ENCODE measurements at places on chromosomes 2 and 18.

- DNase-seq: peak; percentile 31
These were observed 45.1 kb downstream of the FARSB start for GRCh38 chr2:222610746-222611145.

GRCh38 chr18:35729991-35730668 is 148.6 kb downstream of the GALNT1 start:
- DNase-seq: no peak

- peak; percentile 12 for DNase-seq
These were observed 7.2 kb downstream of the RAB11FIP5 start for GRCh38 chr2:73105511-73105971.

GRCh38 chr18:37254236-37254754 is 311.3 kb downstream of the CELF4 start:
- DNase-seq: no peak

DNA sequence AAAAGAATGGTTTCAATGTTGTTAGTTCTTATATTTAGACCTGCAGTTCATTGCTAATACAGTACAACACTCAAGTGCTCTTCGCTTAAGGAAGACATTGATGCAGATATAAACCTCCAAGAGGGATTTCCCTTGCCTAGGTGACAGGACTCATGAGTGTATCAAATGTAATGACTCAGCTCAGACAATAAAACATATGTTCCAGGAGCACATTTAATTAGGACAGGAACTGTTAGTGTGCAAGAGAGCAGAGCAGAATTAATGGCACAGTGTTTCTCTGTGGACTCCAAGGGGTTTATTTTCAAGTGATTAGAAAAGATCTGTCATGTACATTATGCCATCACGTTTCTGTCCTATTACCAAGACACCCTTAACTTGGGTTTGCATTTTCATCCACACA is 375.0 kb downstream of the LRRTM4 start:
- DNase-seq: no peak

- peak; percentile 51 for DNase-seq
These were observed 77.0 kb upstream of the CNGA3 start for GRCh38 chr2:98269274-98269673.

DNA sequence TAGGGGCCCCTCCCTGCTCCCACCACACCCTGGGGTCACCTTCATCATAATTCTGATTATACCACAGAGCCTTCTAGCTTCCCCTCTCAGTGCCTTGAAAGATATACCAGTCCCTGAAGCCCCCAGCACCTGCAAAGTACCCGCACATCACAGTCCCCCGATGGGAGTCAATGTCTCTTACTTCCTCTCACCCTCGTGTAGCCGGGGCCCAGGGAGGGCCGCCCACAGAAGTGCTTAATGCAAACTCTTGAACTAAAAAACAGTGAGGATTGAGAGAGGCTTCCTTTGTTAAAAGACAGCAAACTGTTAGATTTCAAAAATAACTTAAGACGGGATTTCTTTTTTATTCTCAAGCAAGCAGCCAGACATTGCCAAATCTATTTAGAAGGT is 76.5 kb downstream of the SFXN5 start:
- no peak for DNase-seq

DNA sequence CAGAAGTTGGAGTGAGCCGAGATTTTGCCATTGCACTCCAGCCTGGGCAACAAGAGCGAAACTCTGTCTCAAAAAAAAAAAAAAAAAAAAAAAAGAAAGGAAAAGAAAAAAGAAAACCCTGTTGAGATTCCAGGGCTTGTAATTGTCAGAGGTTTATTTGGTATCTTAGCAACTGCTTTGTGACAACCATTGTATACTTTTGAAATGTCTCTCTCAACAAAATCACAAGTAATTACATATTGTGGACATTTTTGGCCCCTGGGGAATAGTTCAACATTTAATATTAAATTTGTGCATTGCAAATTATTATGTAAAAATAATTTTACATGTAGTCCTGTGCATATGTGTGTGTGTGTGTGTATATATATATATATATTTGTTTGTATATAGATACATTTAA is 270.8 kb downstream of the GALNT13 start:
- DNase-seq: no peak

DNA sequence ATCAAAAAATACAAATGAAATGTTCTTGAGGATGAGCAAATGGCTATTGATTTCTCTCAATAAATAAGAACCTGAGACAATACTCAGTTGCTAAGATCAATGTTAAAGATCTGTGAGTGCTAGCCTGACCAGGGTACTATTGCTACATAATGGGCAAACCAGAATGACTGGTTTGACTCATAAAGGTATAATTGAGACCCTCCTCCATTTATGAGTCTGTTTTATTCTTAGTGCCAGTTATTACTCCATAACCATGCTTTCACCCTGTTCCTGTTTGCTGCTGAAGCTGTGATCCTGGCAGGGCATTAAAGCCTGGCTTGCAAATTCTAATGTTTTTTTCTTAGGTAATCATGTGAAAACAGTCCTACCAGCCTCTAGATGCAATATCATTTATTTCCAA is 56.6 kb upstream of the PPM1B start:
- DNase-seq: no peak

- no peak for DNase-seq
These were observed 264.4 kb downstream of the NEDD4L start for GRCh38 chr18:58308463-58308862.

DNA sequence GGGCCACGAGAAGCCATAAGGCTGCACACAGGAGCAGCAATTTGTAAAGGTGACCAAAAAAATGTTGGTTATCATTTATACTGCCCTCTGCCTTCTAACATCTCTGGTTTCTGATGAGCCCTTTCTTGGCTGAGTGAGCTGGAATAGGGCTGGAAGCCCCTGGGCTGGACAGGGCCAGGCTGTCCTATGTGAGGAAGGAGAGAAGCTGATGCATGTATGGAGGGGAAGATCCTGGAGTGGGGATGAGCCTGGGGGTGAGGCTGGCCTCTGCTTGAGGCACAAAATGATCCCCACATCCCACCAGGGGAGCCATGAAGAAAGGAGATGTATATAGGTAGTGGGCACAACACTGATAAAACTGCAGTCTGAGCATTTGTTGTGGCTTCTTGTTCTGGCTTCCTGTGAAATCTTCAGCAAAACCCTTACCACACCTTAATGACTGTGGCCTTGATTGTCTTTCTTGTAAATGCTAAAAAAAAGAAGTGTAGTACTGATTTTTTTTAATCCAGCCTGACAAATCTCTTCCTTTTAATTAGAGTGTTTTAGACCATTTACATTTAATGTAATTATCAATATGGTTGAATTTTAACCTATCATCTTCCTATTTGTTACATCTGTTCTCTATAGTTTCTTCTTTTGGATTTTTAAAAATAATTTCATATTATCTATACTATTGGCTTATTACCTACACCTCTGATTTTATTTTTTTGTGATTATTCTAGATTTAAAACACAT is 5.6 kb downstream of the SNED1 start:
- DNase-seq: no peak

DNA sequence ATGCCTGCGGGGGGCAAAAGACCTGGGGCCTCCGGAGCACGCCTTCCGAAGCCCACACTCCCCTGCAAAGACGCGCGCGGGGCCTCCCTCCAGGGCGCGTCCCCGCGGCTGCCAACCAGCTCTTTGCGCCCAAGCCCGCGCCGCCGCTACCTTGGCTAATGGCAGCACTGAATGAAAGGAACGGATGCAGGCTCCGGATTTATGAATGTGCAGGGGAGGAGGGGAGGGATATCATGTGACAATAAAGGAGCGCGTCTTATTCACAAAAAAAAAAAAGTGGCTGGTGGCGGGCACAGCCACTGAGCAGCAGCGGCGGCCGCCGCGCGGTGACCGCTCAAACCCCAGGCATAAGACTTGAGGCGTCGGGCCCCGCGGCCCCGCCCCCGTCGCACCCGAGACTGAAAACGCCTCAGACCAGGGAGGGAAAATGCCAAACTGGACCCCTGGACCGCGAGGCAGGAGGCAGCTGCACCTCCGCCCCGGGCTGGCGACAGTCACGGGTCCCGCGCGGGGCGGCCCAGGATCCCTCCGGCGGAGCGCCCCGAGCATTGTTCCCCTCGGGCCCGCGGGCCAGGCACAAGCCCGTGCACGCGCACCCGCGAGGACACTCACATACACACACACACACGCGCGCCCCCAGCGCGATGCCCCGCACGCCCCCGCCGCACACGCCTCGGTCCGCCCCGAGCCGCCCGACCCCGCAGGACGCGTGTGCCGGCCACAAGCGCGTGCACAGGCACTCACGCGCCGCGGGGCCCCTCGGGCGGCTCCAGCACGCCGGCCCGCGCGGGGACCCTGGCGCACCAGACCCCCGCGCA is 1.6 kb downstream of the SPRED2 start:
- DNase-seq: peak; percentile 43

- peak; percentile 82 for DNase-seq
These were observed 13.2 kb downstream of the NRP2 start for GRCh38 chr2:205695460-205695991.

DNA sequence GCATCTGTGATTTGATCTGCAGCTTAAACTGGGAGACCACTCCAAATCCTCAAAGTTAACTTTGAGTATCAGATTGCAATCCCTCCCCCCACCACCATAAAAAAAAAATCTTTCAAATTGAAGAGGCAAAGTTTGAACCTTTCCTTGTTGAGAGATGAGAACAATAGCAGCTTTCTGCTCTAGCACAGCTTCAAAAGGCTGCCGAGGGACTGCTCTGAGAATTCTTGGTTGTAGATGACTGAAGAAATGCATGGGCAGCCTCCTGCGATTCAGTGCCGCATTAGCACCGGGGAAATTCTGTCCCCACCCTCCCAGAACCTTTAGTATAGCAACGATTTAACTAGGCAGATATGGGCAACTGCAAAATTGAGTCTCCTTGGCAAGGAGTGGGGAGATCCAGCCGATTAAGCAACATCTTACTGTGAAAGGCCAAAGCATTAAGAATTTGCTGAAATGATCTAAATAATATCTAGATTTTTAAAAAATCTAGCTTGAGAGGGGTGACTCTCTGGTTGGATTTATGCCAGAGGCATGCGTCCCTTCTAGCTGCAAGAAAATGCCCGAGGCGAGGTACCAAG is 3.9 kb upstream of the SP5 start:
- DNase-seq: no peak

DNA sequence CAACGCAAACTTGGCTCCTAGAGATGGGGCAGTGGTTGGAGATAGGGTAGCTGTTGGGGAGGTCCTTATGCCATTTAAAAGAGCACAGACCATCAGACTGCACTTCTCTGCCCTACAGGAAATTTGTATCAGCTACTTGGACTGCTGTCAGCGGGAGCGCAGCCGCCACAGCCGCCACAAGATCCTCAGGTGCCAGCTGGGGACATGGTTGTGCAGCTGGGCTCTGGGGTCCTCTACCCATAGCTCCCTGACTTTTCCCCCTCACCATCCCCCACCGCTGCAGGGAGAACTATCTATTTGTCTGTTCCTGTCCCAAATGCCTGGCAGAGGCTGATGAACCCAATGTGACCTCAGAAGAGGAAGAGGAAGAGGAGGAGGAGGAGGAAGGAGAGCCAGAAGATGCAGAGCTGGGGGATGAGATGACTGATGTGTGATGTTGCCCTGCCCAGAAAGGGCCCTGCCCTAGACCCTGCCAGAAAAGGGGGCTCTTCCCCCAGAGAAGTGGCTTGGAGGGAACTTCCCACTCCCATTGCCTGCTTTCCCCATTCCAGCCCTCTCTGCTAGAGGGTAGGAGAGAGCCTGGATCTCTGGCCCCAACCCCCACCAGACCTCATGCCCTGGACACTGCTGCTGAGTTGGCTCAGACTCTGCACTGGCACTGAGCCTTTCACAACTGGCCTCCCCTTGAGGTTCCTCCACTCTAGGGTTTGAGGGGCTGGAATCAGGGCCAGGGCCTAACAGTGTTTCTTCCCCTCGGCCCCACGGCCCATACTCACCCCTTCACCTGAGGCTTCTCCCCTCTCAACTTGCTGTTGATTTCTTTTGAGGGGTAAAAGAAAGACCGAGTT is 7.3 kb downstream of the PRADC1 start:
- DNase-seq: no peak

- DNase-seq: peak; percentile 16
These were observed 2.1 kb upstream of the SLC30A3 start for GRCh38 chr2:27264753-27265535.

- no peak for DNase-seq
These were observed 35.5 kb upstream of the SP5 start for GRCh38 chr2:170679607-170680079.

Measured in HCEC 1CT (cell line).